ENCODE measurements at places on chromosomes 13 and 19.
A peak's percentile ranks its signal among the peaks of the same experiment; 100 is the strongest.

- peak; percentile 76 for DNase-seq
These were observed 49.9 kb downstream of the AP1M1 start for GRCh38 chr19:16247353-16248182.

GRCh38 chr19:10086591-10087192 lies 575 bp downstream of the SHFL start:
- no peak for DNase-seq

DNA sequence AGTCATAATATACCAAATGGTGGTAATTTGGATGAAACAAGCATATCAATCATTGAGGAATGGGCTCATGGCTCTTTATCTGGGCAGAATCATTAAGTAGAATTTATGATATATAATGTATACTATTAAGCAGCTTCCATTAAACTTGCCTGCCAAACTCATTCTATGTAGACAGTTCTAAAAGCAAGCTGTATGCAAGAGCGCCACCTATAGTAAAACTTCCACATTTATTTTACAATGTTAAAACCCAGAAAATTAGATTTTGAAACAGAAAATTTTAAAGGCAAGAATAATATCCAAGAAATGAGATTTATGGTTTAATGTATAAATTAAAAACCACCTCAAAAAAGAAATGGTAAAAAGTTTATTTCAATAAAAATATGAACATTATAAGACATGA lies 161.5 kb downstream of the MZT1 start:
- no peak for DNase-seq

DNA sequence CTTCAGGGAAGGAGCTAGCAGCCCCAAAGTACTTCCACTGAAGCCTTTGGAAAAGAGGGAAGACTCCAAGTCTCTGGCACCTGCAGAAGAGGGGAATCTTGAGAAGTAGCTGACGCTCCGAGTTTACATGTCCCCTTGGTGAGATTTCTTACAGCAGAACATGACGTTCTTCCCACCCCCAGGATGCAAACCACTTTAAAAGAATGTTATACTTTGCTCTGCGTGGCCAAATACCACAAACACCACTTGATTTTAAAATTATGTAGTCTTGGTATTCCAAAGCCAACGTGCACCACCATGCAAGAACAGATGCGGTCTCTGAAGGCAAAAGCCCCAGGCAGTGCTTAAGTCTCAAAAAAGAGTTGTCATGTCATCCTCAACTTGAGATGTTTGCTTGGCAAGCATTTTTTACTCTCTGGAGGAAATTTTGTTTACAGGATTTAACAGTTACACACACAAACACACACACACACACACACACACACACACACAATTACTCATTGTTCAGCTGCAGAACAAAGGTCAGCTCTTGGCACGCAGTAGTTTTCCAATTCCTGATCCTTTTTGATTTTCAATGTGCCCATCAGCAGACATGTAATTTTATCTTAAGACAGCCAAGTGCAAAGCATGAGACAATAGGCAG lies 106.1 kb downstream of the RGCC start:
- DNase-seq = peak; percentile 82

Data from dermis microvascular lymphatic vessel endothelial cell (primary cell).